ENCODE measurements at places on chromosomes 6 and 20. TPM values are rescaled to one million over a fixed set of nuclear protein-coding genes. Genes with fewer than 3 reads are reported as not detected.

The TNF gene
- total RNA-seq = 3.2 TPM

The NFKBIE gene
- total RNA-seq = 10.7 TPM

The NOX3 gene
- not detected for total RNA-seq

The NRSN1 gene
- 0.46 TPM for total RNA-seq

The TENT5A gene
- total RNA-seq = 24.6 TPM

The TBX18 gene
- 2.1 TPM for total RNA-seq

The NXT1 gene
- 14.8 TPM for total RNA-seq

The EYA2 gene
- 0.54 TPM for total RNA-seq

The KCNG1 gene
- not detected for total RNA-seq

GRCh38 chr6:101013612-101014195 lies 132.6 kb upstream of the ASCC3 start:
- no peaks in the 10 kb centered on the region for H3K36me3 ChIP-seq
- no peak overlapping the region for H3K4me3 ChIP-seq
- no peaks in the 10 kb centered on the region for H3K27me3 ChIP-seq

GRCh38 chr6:18829272-18829870 lies 442.2 kb downstream of the RNF144B start:
- no peaks in the 10 kb centered on the region for H3K4me1 ChIP-seq
- H3K36me3 ChIP-seq = no peaks in the 10 kb centered on the region
- H3K27me3 ChIP-seq = no peaks in the 10 kb centered on the region
- no peak overlapping the region for H3K27ac ChIP-seq

GRCh38 chr20:52805296-52805571 lies 166.9 kb upstream of the TSHZ2 start:
- H3K27me3 ChIP-seq = no peaks in the 10 kb centered on the region
- H3K4me1 ChIP-seq = peaks cover 34% of the 10 kb centered on the region
- H3K27ac ChIP-seq = peak overlapping the region; percentile 55
- DNase-seq = no peak
- H3K4me3 ChIP-seq = no peak overlapping the region

DNA sequence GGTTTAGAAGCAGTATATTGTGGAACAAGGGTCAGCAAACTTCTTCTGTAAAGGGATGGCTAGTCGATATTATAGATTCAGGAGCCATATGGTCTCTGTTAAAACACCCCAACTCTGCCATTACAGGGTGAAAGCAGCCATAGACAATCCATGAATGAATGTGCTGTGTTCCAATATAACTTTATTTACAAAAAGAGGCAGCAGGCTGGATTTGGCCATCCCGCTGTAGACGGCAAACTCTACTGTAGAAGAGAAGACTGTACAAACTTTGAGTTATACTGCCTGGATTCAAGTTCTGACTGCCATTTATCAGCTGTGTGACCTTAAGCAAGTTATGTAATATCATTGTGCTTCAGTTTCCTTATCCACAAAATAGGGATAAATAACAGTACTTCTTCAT lies 33.7 kb upstream of the SNX9 start:
- DNase-seq = no peak
- H3K27ac ChIP-seq = no peak overlapping the region
- H3K4me1 ChIP-seq = no peaks in the 10 kb centered on the region
- H3K4me3 ChIP-seq = no peak overlapping the region
- H3K27me3 ChIP-seq = no peaks in the 10 kb centered on the region
- no peaks in the 10 kb centered on the region for H3K36me3 ChIP-seq

DNA sequence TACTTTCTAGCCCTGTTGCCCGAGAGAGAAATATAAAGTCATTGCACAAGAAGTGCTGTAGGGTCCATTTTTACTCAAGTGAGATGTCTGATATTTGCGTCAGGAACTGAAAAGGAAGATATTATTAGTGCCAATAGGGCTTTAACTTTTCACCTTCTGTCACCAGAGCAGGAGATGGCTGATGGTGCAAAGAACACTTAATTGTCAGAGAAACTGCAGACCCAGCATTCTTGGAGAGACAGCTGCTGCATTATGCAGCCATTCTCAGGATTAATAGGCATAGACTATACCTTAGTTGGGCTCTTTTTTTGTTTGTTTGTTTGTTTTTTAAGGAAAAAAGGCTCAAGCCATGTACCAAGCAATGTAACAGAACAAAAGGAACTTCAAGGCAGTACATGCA lies 179.4 kb downstream of the RPS12 start:
- no peak overlapping the region for H3K4me3 ChIP-seq
- H3K4me1 ChIP-seq = no peaks in the 10 kb centered on the region
- DNase-seq = no peak
- no peak overlapping the region for H3K27ac ChIP-seq

DNA sequence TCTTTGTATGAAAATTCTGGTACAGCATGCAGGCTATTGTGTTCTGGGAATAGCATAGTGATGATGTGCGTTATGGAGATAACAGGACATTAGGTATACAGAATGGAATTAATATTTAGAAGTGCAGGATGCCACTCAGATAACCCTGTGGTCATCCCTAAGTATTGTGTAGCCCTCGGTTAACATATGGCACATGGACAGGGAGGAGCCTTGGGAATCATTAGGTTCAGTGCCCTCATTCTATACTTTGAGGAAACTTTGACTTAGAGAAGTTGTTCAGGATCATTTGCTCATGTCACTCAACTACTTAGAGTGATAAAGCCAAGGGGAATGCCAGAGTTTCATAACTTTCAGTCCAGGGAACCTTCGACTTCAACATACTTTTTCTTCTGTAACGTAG lies 185.9 kb downstream of the UST start:
- H3K4me3 ChIP-seq = no peak overlapping the region
- H3K36me3 ChIP-seq = no peaks in the 10 kb centered on the region
- H3K27ac ChIP-seq = no peak overlapping the region
- peaks cover 21% of the 10 kb centered on the region for H3K4me1 ChIP-seq
- no peak for DNase-seq

DNA sequence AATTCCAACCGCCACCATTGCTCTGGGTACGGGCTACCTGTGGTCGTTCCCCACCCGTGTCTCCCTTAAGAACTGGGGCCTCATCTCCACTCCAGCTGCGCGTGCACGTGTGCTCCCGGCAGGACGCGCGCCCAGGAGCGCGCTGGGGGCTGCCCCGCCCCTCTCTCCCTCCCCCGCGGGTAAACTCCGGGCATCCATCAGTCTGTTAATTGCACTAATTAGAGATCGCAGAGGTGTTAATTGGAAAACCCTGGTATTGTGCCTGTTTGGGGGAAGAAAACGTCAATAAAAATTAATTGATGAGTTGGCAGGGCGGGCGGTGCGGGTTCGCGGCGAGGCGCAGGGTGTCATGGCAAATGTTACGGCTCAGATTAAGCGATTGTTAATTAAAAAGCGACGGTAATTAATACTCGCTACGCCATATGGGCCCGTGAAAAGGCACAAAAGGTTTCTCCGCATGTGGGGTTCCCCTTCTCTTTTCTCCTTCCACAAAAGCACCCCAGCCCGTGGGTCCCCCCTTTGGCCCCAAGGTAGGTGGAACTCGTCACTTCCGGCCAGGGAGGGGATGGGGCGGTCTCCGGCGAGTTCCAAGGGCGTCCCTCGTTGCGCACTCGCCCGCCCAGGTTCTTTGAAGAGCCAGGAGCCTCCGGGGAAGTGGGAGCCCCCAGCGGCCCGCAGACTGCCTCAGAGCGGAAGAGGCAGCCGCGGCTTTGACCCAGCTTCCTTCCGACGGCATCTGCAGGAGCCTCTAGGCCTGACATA lies 14.4 kb downstream of the FOXP4 start:
- no peaks in the 10 kb centered on the region for H3K36me3 ChIP-seq
- peaks cover 5% of the 10 kb centered on the region for H3K4me1 ChIP-seq
- H3K27me3 ChIP-seq = no peaks in the 10 kb centered on the region
- DNase-seq = peak; percentile 85
- peak overlapping the region; percentile 61 for H3K4me3 ChIP-seq

- no peak overlapping the region for H3K27ac ChIP-seq
- H3K27me3 ChIP-seq = no peaks in the 10 kb centered on the region
- no peaks in the 10 kb centered on the region for H3K4me1 ChIP-seq
- H3K36me3 ChIP-seq = no peaks in the 10 kb centered on the region
- DNase-seq = no peak
- no peak overlapping the region for H3K4me3 ChIP-seq
Observed at GRCh38 chr6:10256113-10256690, 158.7 kb downstream of the TFAP2A start.

GRCh38 chr6:69732640-69733039 lies 64.2 kb downstream of the LMBRD1 start:
- peaks cover 4% of the 10 kb centered on the region for H3K4me1 ChIP-seq
- H3K27ac ChIP-seq = no peak overlapping the region
- no peaks in the 10 kb centered on the region for H3K27me3 ChIP-seq
- DNase-seq = no peak
- H3K36me3 ChIP-seq = no peaks in the 10 kb centered on the region

DNA sequence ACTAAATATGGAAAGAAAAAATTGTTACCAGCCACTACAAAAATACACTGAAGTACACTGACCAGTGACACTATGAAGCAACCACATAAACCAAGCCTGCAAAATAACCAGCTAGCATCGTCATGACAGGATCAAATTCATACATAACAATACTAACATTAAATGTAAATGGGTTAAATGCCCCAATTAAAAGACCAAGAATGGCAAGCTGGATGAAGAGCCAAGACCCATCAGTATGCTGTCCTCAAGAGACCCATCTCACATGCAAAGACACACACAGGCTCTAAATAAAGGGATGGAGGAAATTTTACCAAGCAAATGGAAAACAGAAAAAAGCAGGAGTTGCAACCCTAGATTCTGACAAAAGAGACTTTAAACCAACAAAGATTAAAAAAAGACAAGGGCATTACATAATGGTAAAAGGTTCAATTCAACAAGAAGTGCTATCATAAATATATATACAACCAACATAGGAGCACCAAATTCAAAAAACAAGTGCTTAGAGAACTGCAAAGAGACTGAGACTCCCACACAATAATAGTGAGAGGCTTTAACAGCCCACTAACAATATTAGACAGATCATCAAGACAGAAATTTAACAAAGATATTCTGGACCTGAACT lies 104.8 kb downstream of the HACE1 start:
- no peaks in the 10 kb centered on the region for H3K27me3 ChIP-seq
- H3K36me3 ChIP-seq = no peaks in the 10 kb centered on the region
- no peak overlapping the region for H3K4me3 ChIP-seq
- no peaks in the 10 kb centered on the region for H3K4me1 ChIP-seq
- H3K27ac ChIP-seq = no peak overlapping the region

DNA sequence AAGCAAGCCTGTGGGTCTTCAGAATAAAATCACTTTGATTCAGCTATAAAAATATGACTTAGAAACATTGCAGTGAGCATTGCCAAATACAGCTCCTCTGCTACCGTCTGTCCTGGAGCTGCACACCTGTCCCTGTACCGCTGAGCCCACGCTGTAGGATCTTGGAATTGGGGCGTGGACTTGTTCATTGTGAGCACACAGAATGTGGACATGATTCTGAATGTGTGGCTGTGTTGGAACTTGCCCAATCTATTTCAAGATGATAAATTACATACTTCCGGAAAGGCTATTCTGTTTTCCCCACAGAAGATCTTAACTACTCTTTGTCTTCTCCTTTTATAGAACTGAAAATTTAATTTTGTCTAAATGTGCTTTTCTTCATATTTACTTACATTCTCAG lies 107.3 kb downstream of the UST start:
- no peak for DNase-seq
- H3K27ac ChIP-seq = no peak overlapping the region
- H3K4me1 ChIP-seq = peaks cover 7% of the 10 kb centered on the region
- H3K36me3 ChIP-seq = no peaks in the 10 kb centered on the region

Measured in adrenal gland (tissue), 19 donors.